ENCODE measurements at places on chromosomes 7 and 10.
A peak's percentile ranks its signal among the peaks of the same experiment; 100 is the strongest.

DNA sequence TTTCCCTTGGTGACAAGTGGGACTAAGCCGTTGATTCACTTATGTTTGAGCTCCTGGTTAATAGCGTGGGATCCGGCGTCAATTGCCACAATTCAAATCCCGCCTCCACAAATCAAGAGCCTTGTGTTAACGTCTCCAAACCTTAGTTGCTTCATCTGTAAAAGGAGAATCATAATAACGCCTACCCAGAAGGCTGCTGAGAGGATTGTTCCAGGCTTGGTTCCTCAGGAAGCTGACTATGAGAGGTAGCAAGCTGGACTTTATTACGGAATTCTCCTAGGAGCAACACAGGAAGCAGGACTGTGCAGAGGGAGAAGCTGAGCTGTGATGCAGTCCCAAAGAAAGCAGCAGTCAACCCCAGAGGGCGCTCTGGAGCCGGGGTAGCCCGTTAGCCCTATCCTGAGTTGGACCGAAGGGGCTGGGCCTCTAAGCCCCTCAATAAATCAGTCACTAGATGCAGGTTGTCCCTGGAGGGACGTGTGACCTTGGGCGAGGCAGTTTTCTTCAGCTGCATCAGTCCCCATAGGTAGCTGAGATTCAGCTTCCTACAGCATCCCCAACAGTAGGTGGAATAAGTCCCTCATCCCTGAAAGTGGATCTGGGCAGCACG lies 6.9 kb upstream of the BAG3 start:
- no peak for DNase-seq

DNA sequence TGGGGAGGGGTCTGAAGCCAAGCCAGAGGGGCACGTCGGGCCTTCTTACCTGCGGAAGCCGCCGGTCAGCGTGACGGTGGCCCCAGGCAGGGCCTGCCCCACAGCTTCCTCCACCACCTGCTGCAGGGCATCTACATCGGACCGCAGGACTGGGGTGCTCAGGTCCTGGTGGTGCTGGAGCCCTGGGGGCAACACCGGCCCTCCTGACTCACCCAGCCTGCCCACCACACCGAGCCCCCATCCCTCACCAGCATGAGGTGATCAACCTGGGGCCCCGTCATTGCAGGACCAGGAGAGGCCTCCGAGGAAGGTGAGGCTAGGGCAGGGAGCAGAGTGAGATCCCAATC lies 8.0 kb downstream of the POLM start:
- no peak for DNase-seq

GRCh38 chr7:147145194-147145593 lies 1028.6 kb downstream of the CNTNAP2 start:
- DNase-seq: no peak

DNA sequence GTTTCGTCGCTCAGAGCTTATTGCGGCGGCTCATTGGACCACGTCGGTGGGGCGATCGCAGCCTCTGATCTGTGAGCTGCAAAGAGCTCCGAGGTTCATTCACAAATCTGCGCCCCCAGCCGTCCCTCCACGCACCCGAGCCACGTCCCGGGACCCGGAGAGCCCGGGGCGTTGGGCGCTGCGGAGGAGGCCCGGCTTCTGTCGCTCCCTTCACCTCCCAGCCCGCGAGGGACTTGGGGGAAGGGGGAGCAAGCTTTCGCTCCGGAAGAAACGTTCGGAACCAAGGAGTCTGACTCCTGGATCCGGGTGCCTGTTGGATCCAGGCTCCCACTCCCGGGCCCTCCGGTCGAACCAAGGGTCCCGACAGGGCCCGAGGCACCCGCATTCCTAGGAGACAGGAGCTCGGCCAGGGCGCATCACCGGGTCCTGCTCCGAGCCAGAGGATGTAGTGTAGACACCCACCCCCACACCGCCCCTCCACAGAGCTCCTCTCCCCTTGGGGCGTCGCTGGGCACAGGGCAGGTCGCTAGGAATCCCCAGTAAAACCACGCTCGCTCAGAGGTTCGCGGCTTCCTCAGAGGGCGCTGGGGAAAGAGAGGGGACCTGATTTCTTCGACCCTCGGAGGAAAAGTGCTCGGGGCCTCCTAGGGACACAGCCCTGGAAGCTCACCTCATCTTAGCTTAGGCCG lies 7.9 kb upstream of the EN2 start:
- DNase-seq: no peak

GRCh38 chr7:109694149-109695071 lies 1124.7 kb downstream of the DNAJB9 start:
- no peak for DNase-seq

DNA sequence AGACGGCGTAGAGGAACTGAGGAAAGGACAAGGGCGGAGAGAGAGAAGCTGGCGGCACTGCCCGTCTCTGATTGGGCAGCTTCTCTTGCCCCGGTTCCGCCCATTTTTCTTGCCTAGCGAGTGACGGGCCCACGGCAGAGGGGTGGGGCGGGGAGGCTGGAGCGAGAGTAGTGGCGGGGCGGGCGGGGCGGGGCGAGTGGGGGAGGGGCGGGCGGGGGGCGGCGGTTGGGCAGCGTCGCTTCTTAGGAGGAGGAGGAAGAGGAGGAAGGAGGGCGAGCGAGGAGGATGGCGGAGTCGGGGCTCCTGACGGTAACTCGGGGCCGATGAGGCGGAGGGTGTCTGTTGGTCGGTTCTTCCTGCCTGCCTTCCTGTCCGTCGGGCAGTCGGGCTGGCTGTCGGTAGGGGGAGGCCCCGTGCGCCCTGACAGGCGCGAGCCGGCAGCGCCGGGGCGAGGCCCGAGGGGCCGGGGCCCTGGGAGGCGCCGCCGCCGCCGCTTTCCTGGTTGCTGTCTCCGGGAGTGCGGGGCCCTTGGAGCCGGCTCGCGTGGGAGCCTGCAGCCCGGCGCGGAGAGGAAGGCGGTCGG lies at the start of gene SHOC2:
SHOC2 (plus strand) TSS at position 256 of the 583 bp plus-strand sequence. CDS start 44,755 bp downstream, outside the sequence.
- DNase-seq: peak; percentile 94

DNA sequence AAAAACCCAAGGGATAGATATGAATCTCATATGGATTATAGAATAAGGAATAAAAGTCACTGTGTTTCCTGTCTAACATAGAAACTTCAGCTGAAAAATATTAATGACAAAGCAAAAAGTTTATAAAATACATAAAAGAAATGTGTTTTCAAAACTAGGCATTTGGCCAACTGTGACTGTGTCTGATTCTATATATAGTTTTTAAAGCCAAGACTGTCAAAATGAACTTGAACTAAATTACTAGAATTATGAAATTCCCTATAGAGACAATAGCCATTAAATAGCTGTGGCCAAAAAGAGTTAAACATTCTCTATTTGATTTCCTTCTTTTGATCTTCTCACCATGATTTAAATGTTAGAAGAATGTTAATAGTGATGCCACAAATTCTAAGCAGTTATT lies 311.2 kb upstream of the SEMA3D start:
- DNase-seq: no peak

- DNase-seq: no peak
These were observed 20.8 kb upstream of the UNC5B start for GRCh38 chr10:71191551-71192076.

DNA sequence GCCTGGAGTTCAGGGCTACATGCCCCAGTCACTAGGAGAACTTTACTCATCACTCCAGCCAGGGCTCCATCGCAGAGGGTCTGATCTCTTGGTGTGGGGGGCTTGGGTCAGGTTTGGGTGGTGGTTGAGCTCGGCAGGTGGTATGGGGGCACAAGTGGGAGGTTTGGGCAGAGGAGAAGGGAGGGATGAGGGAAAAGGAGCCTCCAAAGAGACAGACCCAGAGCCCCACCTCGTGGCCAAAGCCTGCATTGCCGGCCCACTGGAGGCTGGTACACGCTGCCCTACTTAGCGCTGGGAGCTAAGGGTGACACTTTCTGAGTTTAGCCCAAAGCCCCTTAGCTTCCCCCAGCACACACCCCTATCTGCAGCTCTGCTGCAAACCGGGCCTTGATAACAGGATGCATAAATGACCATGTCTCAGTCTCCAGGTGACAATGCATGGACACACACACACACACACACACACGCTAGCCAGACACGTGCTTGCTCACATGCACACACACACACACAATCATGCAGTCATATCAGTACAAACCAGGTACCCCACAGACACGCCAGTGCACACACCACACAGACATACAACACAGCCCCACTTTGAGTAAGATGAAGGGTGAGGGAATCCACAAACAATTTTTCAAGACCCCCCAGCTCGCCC lies 14.7 kb downstream of the LZTS2 start:
- peak; percentile 85 for DNase-seq

- no peak for DNase-seq
These were observed 26.2 kb downstream of the PPP2R2D start for GRCh38 chr10:131926743-131927595.

GRCh38 chr10:69069090-69070042 lies 18.5 kb upstream of the SRGN start:
- no peak for DNase-seq

GRCh38 chr7:15581352-15581951 lies 19.6 kb upstream of the AGMO start:
- no peak for DNase-seq

DNA sequence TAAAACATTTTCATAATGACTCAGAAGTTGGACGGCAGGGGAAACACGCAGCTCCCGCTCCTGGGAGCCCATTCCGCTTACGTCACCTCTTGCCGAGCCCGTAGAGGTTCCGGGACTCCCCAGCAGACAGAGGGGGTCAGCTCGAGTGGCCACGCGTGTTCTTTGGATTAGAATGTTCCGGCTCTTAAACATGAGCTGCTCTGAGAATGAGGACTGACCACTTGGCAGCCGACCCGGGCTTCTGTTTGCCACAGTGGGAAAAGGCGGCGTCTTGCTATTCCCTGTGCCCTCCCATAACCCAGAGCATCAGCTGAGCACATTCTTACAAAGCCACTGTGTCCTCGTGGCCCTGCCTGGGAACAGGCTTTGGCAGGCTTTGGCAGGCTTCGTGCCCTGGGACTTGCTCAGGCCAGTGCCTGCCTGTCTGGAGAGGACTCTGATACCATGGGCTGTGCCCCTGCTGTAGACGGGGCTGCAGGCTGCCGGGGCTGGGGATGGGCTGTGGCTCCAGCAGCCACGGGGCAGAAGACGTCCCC lies 40.1 kb downstream of the PFKP start:
- DNase-seq: no peak

GRCh38 chr10:43067391-43068135 lies 9.3 kb upstream of the RET start:
- no peak for DNase-seq

- DNase-seq: no peak
These were observed 61.8 kb upstream of the DOCK1 start for GRCh38 chr10:126843299-126843934.

GRCh38 chr7:57216340-57216739 lies 84.1 kb upstream of the ZNF479 start:
- no peak for DNase-seq

GRCh38 chr10:104069613-104070012 lies 16.1 kb downstream of the COL17A1 start:
- no peak for DNase-seq

GRCh38 chr7:130814778-130815335 lies 80.8 kb upstream of the KLF14 start:
- no peak for DNase-seq

GRCh38 chr7:153322991-153323390 lies 563.4 kb downstream of the ACTR3B start:
- DNase-seq: no peak

- DNase-seq: no peak
These were observed 87.8 kb downstream of the GLCCI1 start for GRCh38 chr7:8056439-8056838.

DNA sequence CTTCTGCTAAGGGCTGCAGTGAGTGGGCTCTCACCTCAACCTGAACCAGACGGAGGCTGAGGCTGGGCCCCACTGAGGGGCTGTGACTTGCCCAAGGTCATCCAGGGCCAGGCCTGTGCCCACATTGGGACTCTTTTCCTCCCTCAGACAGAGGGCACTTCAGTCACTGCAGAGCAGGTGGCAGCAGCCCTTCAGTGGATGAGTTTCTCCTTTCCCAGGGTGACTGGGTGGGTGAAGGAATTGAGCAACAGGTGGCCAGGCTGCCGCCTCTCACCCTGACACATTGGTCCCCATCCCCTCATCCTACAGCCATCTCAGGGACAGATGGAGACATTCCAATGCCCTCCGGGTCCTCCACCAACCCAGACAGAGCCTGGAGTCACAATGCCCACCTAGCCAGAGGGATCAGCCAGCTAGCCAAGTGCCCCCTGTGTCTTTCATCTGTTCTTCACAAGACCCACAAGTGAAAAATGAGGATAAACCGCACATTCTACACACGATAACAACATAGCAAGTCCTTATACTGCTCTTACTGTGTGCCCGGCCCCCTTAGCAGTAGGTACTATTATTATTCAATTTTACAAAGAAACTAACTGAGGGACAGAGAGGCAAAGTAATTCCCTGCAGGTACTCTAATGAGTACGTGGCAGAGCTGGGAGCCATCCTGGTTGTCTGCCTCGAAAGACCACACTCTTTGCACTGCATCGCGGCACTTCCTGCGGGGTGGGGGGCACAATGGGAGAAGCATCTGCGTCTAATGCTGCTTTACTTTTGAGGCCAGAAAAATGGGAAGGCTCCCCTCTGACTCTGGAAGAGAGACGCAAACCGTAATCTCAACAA lies 1.7 kb upstream of the SLC18A3 start:
- DNase-seq: peak; percentile 7

DNA sequence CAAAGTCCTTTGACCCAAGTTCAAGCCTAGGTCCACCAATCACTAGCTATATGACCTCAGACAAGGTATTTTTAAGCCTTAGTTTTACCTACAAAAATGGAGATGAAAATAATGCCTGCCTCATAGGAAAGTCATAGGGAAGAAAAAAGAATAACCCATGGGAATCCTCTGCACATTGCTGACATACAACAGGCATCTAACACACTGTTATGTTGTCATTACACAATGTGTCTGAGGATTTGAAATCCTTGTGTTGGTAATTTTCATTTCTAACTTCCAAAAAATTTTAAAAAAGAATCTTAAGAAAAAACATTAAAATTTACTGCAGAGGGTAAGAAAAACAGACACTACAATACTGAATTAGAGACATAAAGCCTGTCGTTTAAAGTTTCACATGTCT lies 5.7 kb downstream of the ANK3 start:
- no peak for DNase-seq

DNA sequence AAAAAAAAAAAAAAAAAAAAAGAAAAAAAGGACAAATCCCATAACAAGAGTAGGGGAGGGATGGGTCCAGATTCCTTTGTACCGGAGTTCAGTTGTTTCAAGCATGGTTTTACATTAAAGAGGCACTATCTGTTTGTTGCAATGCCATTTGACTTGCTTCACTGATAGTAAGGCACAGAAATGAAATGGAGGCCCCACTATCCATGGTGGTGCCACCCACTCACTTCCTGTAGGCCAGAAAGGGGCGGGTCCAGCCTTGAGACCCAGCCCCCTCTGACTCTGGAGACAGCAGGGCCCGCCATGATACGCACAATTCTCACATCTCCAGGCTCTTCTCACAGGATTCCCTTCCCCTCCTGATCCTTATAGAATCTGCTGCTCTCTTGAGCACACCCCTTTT lies 100.0 kb downstream of the CLEC2L start:
- no peak for DNase-seq

All from activated CD4-positive, CD25-positive, alpha-beta regulatory T cell treated with anti-CD3 and anti-CD28 coated beads, Interleukin-2, amount 50 U/mL, for 72 hours (primary cell).